Right ventricle myocardium superior (tissue), 1 donor: ENCODE measurements at places on chromosomes 12 and 14. TPM values are rescaled to one million over a fixed set of nuclear protein-coding genes. Genes with fewer than 3 reads are reported as not detected.
A peak's percentile ranks its signal among the peaks of the same experiment; 100 is the strongest.

The KCNJ8 gene
- total RNA-seq: 53.5 TPM

The POMT2 gene
- total RNA-seq: 19.7 TPM

The SIRT4 gene
- 8.6 TPM for total RNA-seq

The PPP1R1A gene
- 192 TPM for total RNA-seq

The ADAM20 gene
- 0.40 TPM for total RNA-seq

The PIWIL1 gene
- total RNA-seq: not detected

DNA sequence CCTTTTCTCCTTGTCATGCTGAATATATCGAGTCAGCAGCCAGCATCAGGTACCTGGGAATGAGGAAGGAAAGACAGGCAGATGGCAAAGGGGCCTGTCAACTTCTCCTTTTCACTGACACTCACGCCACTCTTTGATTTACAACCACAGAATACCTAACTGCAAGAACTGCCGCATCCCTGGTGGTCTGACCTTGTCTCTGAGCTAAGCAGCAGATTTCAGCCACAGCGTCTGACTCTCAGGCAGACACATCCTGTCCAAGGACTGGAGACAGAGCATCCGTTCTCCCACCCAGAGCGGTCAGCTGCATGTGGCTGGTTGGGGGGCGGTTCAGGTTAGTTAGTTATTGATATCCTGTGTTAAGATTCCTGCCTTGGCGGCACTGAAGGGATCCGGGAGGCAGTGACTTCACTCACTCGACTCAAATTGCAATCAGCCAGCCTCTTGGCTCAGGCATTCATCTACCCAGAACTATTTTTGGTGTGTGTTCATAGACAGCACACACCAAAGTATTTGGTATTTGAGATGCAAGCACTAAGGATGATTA, 11.2 kb upstream of the MAP1LC3B2 start:
- no peak for DNase-seq

DNA sequence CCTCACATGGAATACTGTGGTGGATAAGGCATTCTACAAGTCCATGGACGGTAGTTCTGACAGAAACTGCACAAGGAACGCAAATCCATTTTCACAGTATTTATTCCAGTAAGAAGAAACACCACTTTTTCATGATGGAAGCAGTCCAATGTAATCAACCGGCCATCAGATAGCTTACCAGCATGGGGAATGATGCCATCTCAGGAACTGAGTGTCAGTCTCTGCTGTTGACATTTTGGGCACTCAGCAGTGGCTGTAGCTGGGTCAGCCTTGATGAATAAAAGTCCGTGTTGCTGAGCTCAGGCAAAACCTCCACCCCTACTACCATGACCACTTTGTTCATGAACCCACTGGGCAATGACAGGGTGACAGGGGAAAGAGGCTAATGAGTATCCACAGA, 103.4 kb downstream of the PLCZ1 start:
- DNase-seq: no peak

GRCh38 chr14:55129086-55129427, at the start of gene LGALS3:
LGALS3 (plus strand) TSS chr14:55129252; CDS start chr14:55137374, 8,122 bp downstream.
- DNase-seq: peak; percentile 91

DNA sequence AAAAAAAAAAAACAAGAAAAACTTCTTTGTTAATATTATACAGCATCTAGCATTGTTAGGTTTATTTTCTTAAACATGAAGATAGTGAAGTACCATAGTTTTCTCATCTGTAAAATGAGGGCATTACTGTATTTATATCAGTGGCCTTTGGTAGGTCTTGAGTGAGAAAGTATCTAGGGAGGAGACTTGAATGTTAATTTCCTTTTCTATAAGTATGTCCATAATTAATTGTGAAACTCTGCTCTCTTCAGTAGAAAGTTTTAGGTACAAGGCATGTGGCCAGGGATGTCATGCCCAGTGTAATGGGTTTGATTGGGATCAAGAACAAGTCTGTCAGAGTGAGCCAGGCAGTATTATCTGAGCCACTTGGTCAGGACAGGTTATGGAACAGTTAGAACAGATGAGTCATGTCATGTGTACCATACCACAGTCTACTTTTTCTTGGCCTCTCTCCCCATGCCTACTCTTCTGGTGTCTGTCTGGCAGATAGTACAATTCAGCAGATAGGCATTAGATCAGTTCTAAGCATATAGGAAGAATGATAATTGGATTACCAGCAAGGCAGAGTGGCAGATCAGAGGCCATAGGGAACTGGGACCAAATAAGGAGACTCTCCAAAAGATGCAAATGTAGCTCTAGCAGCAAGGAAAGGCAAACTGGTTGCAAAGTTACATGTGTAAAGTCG, 30.4 kb downstream of the FBXO34 start:
- no peak for DNase-seq

DNA sequence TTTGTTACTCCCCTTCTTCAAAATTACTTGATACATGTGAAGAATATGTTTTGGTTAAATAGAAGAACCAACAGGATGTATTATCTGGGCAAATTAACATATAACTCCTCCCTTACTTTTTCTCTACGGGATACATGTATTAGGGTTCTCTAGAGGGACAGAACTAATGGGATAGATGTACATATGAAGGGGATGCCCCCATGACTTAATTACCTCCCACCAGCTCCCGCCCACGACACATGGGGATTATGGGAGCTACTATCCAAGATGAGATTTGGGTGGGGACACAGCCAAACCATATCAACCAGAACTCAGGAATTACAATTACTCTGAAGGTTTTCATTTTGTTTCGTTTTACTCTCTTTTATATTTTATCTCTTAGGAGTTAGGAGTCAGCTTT, 41.3 kb downstream of the VRK1 start:
- no peak for DNase-seq

- no peak for DNase-seq
These were observed 74.6 kb downstream of the DACT1 start for GRCh38 chr14:58712357-58712756.

- DNase-seq: no peak
These were observed at the start of gene TPH2 for GRCh38 chr12:71938728-71939385. TPH2 (plus strand) TSS chr12:71938845; CDS start chr12:71938987, 142 bp downstream.

GRCh38 chr12:27644158-27644845, 51.9 kb upstream of the REP15 start:
- DNase-seq: no peak

GRCh38 chr14:66509874-66510273, 1.9 kb downstream of the GPHN start:
- DNase-seq: no peak
